ENCODE measurements at places on chromosomes 16 and 17.

- no peak for DNase-seq
These were observed 22.7 kb upstream of the TNFRSF13B start for GRCh38 chr17:16994631-16995030.

- DNase-seq = no peak
These were observed 14.4 kb upstream of the GPRC5B start for GRCh38 chr16:19898924-19899604.

DNA sequence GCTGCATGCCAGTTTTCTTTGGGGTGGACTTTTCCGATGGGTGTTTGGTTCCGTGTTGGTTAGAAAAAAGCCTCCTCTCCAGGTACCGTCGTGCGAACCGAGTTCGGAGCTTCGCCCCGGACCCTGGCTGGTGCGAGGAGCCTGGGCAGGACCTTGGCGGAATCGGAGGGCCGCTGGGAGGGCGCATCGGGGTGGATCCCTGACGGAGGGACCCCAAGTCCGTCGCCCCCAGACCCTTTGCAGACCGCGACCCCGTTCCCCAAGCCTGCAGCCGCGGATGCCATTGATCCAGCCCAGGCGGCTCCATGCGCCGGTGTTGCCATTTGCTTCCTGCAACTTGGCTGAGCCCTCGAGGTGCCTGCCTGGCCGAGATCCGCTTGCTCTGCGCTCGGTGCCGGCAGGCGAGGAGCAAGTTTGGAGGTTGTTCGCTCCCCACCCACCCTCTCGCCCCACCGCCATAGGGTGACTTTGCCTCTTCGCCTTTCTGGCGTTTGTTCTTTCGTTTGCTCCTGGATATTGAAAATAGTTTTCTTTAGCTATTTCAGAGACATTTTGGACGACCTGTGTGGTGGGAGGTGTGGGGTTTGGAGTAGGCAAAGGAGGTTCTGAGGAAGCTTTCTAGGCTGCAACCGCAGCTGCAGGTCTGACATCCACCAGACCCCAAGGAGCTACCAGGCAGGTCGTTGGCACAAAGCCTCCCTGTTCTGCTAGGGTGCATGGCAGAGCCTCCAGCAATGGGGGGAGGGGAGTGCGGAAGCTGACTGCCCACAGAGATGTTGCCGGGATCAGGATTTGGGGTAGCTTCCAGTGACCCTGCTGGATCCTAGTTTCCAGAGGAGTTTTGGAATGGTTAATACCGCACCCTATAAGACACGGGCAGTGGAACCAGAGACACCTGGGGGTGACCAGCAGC is 58.2 kb downstream of the RAP1GAP2 start:
- DNase-seq = no peak

DNA sequence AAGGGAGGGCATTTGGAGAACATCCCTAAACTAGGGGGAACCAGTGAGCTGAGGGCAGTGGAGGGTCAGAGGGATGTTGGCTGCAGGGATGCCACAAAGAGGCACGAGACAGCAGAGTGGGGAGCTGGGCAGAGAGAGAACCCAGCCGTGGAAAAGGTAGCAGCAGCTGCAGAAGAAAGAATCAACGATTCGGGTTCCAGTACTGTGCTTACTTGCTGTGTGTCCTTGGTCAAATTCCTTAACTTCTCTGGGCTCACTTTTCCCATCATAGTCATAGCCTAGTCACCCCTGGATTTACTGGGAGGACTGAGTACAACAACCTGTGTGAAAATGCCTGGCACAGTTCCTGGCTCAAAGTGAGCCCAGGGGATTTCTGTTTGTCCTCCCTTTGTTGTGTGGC is 12.8 kb upstream of the MMP2 start:
- DNase-seq = no peak

DNA sequence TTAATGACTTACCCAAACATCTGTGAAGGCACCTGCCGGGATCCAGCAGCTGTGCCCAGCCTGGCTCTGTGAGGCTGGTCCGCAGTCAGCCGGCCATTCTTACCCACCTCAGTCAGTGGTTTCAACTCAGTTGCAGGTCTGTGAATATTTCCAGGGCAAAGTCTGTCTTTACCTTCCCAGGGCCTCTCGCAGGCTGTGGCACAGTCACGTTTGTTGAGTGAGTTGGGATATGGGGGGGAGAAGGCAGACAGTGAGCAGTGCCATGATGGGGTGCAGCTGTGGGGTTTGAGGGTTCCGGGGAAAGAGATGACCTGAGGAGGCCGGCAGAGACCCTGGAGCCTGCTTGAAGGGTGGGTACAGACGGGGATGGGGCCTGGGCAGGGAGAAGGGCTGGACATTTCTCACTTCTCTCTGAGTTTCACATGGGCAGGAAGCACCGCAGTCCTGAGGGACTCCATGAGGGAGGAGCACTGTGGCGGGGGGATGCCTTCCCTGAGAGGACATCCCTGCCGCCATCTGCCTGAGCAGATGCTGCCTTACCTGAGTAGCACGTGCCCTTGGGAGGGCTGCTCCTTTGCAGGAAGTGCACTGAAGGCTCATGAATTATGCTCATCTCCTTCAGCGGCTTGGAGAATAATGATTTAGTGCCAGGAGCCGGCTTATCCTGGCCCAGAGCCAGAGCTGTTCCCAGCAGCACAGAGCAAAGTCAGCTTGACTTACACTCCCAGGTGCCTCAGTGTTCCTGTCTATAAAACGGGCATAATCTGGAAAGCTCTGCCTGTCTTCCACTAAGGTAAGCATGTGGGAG is 48.1 kb downstream of the KSR1 start:
- DNase-seq = no peak

DNA sequence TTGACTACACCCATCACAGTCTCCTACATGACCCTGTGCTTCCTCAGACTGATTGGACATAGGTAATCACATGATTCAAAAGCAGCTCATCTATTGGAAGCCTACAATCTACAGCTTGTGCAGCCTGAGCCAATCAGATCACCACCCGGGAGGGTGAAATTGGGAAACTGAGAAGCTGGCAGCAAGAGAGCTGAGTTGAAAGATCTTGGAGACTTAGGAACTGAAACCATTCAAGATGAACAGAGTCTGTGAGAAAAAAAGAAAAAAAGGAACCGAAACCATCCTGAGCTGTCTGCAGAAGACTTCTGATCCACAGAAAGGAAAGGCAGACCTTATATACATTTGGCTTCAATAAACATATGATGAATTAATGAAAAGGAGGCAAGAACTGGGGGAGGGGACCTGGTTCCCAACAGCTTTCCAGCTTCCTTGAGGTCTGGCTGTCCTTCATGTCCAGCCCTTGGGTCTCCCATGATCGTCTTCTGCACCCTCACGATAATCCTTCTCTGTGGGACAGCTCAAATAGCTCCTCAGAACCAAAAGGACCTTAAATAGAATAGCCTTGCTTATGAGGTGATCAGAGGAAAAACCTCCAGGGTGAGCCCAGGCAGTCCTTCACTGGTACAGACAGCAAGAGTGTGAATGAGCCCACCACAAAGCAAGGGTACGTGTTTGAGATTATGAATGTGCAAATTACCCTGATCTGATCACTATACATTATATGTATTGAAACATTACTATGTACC is 32.6 kb downstream of the PLXDC1 start:
- no peak for DNase-seq

GRCh38 chr16:23434380-23434779 is 18.6 kb downstream of the COG7 start:
- peak; percentile 28 for DNase-seq

DNA sequence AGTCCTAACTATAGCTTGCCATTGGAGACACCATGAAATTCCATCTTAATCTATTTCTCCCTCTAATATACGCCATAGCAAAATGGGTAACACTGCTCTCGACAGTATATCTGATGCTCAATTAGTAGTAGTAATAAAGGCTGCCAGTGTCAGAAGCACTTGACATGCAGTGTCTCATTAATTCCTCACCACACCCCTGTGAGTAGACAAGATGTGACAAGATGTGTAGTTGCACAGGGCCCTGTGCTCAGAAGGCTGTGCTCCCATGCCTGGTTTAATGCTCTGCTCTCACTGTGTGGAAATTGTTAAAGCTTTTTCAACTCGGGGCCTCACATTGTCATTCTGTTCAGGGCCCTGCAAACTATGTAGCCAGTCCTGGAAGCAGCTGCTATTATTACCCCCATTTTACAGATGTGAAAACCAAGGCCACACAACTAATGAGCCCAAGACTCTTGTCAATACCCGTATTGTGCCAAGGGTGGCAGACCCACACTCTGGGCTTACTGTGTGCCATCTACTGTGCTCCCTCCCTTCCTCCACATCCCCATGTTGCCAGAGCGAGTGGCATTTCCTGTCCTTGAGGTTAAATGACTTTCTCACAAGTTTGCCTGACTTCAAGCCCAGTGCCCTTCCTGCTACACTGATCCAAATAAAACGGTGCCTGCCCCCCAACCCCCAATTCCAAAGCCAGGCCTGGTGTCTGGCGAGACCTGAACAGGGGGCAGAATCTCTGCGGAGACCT is 287.3 kb upstream of the CCL2 start:
- DNase-seq = no peak

GRCh38 chr16:67260426-67261063 is 11.8 kb downstream of the SLC9A5 start:
- DNase-seq = peak; percentile 1

- DNase-seq = no peak
These were observed 1.0 kb downstream of the RHBDF2 start for GRCh38 chr17:76500074-76500746.

- DNase-seq = no peak
These were observed 21.0 kb downstream of the KSR1 start for GRCh38 chr17:27477050-27477888.

DNA sequence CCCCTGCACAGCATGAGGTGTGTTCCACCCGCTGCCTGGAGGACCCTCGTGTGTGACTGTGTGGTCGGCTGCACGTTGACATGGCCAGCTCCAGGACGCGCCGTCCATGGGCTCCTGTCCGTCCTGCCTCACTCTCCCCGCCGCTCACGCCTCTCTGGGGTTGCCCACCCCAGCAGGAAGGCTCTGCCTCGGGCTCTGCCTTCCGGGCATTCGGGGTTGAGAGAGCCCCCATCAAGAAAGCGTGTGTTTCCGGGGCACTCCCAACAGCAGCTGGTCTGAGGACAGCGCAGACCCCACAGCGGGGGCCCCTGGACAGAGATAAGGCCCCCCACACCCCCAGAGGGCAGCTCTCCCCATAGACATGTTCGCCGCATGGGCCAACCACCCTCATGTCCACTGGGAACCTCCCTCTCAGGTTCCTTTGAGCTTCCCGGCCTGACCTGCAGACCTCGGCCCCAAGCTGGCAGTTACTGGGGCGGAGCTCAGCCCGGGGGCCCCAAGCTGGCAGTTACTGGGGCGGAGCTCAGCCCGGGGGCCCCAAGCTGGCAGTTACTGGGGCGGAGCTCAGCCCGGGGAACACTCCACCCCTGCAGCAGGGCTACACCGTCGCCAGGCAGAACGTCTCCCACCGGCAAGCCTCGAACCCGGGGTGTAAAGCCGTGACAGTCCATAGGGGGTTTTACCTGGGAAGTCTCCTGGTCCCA is 8.4 kb upstream of the PIEZO1 start:
- no peak for DNase-seq

DNA sequence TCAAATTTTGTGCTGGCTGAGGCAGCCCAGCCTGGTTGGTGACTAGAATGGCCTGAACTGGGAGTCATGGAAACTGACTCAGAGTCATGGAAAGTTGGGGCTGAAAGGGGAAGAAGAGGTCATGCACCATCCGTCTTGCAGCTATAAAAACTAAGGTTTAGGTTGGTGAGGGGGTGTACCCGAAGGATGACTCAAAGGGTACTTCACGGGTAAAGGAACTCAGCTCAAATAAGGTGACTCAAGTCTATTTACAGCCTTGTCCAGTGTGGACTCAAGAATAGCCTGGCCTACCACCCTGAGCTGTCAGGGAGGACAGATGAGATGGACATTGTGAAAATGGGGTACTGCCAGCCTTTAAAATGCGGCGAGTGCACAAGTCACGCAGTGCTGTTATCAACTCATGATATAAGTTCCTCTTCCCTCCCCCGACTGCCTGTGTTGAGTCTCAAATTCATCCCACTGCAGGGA is 18.6 kb downstream of the CD300LB start:
- DNase-seq = peak; percentile 54

DNA sequence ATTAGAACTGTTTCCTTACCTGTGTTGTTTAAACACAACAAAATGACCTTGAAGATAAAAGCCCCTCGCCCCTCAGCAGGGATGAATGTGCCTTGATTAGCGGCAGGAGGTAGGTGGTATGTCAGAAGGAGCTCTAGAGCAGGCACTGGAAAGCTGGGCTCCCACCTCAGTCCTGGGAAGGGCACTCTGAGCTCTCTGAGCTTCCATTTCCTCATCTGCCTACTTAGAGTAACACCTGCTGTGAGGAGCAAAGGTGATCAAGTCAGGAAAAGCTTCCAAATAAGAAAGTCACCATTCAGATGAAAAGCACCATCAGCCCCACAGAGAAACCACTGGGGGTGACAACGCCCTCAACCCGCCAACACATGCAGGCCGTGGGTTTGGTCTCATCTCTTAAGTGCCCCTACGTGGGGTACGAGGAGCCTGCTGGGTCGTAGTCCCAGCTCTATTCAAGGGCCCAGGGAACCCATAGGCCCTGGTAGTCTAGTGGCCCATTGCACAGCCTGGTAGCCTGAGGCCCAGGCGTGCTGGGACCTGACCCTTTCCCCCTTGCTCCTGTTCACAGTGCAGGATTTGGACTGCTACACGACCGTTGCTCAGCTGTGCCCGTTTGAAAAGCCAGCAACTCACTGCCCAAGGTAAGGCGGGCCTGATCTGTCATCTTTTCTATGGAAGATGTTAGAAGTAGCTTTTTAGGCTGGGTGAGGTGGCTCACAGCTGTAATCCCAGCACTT is 57.3 kb downstream of the CRISPLD2 start:
- no peak for DNase-seq

DNA sequence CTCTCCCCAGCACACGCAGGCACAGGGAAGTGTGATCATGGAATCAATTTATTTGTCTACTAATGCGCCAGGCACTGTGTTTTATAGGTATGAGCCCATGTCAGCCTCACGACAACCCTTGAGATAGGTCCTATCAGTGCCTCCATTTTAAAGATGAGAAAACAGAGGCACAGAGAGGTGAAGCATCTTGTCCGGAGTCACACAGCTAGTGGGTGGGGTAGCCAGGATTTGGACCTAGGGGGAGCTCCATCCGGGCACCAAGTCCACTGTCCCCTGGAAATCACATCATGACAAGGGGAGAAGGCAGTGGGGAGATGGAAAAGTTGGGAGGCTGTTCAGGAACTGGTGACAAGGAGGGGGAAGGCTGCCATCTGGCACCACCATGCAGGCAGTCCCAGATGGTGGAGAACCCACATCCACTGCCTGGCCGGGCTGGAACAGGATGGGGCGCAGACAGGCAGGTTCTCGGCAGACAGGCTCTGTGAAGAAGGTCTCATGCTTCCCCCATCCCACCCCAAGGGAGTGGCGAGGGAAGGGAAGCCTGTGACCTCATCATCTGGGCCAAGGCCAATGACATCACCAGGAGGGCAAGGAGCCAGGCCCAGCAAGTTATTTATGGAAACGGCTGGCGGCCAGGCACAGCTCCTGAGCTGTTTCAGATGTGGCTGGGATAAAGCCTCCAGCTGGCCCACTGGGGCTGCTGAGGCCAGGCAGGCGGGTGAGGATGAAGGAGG is 126.0 kb upstream of the SDK2 start:
- no peak for DNase-seq

DNA sequence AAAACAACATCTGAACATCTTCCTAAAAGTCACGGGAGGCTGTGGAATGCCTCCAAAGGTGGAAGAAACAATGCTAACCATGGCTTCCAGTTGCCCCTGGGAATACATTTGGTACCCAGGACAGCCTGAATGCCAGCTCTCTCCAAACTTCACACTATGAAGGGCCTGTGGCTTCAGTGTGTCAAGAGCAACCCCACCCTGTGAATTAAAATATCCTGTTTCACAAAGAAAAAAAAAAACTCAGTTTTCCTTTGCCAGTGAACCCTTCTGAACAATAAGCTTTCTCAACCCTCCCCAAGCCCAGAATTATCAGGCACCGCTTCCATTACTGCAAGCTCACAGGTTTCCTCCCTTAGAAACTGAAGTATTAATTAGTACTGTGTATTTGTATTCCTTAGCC is 69.8 kb downstream of the SLC39A11 start:
- no peak for DNase-seq

Data from GDM1 (cell line).